ENCODE measurements at places on chromosomes 6 and 20.

GRCh38 chr6:75149240-75149639, 56.6 kb downstream of the COL12A1 start:
- DNase-seq, result no peak

GRCh38 chr20:17570347-17571152, 675 bp downstream of the DSTN start:
- no peak for DNase-seq

DNA sequence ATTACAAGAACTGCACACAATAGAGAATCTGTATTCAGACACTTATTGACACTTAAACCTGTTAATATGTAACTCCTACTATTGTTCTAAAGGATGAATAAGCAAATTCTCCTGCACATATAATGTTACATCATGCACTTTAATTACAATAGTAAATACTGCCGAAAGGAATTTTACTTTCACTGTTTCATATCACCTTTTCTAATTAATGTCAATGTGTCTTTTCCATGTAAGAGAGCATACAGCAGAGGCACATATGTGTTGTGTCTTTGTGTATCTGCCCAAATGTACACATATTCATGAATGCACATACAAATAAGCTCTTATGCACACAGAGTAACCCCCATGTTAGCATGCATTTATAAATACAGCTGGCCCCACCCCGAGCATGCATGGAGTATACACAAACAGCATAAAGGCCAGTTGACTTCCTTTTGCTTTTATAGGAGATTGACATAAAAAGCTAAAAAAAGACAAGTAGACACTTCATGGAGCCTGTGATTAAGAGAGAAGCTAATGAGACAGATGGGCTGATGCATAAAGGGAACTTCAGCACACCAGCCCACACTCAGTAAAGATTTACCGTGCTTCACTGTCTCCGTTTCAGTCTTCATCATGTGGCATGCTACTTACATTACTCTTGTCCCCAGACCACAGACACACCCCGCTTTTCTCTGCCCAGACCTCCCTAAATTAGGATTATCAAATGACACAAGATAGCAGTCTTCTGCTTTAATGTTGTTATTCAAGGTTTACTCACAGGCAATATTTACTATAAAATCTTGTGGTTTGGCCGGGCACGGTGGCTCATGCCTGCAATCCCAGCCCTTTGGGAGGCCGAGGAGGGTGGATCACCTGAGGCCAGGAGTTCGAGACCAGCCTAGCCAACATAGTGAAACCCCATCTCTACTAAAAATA, 184.6 kb downstream of the ATXN1 start:
- peak; percentile 38 for DNase-seq

DNA sequence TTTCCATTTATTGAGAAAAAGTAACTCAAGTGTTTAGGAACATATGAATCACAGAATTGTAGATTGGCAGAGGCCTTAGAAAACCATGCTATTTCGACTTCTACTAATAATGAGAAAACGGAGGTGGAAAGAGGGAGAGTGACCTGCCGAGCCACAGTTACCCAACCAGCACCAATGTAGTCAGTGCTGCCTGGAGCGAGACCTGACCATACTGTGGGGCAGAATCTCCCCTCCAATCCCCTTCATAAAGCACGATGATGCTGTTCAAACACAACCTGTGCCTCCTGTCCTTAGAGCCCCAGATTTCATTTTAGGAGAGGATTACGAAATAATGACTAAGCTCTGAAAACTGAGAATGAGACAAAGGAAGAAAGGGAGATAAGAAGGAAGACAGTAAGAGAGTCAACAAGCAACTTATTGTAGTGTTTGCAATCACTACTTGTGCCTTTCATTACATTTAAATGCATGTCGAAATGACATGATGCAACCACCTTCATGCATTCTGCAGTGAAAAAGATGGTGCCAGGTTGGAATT, 70.6 kb downstream of the ATXN1 start:
- DNase-seq, result no peak

- no peak for DNase-seq
Measured at GRCh38 chr6:31740397-31741223, 805 bp downstream of the MSH5 start.

GRCh38 chr6:14228571-14228970, 111.0 kb downstream of the CD83 start:
- peak; percentile 29 for DNase-seq

GRCh38 chr6:61935242-61935846, 350.7 kb downstream of the KHDRBS2 start:
- DNase-seq, result no peak

DNA sequence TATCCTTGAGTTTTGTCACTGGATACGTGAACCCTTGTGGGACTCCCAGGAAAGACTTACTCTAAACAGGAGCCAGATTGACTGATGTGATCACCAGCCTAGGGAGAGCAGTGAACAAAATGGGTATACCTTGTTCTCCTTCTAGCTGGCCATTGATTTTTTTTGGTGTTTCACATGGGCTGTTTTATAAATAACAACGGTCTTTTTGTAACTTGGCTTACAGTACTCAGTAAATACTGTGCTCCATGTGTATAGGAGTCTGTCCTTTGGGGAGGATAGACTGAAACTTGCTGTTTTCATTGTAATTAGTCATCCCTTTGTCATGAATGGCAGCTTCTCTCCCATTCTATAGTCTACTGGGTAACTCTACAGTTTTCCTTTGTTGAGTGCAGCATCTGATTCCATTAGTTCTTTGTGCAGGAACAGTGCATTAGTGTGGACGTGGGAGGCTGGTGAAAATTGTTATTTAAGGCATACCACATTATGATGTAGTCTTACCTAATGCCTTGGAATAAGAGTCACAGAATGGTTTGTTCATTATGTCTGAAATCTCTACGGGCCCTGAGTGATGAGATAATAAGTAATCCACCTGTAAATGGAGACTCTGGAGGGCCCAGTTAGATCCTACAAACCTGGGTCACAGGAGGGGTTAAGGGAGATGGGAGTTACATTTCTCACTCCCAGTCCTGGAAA, 89.5 kb downstream of the TIAM2 start:
- no peak for DNase-seq

GRCh38 chr6:106037060-106037459, 49.1 kb upstream of the PRDM1 start:
- DNase-seq, result no peak

- DNase-seq, result no peak
Measured at GRCh38 chr20:47354464-47354713, 2.1 kb downstream of the ZMYND8 start.

GRCh38 chr6:136987526-136987925, 57.2 kb downstream of the IL20RA start:
- no peak for DNase-seq
